ENCODE measurements at places on chromosomes 7 and 10.

GRCh38 chr7:91083855-91084644 lies 180.2 kb upstream of the FZD1 start:
- DNase-seq, result no peak

GRCh38 chr7:152103691-152104090 lies 78.2 kb downstream of the GALNT11 start:
- no peak for DNase-seq

DNA sequence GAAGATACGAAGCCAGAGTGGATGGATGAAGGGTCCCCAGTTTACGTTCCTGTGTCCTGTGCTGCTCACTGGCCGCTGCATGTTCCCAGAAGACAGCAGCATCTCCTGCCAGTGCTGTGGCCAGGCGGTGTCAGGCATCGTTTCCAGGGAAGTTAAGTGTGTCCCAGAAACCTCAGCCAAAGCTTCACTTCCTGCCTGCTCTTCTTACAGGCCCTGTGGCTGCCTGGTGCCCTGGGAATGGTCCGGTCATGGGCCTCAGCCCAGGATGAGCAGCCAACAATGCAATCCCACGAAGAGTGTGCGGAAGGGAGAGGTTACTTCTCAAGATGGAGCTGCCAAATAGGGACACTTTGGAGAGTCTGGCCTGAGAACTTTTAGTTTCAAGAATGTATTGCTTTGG lies 99.7 kb upstream of the TARP start:
- DNase-seq, result no peak

DNA sequence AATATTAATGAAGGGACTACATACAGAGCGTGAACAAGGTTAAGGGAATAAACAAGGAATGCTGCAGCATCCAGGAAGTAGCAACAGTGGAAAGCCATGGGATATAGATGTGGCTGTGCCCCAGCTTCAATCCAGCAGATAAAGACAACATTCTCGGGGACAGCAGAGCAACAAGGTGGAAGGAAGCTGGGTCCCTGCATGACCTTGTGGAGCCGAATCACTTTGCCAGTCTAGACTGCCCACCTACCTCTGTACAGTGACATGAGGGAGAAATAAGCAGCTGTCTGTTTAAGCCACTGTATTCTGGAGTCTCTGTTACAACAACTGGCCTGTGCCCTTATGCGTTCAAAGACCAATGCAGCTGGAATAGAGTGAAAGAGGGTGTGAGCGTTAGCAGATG lies 30.1 kb upstream of the SAMD8 start:
- DNase-seq, result no peak

- no peak for DNase-seq
Observed at GRCh38 chr7:46202379-46202778, 281.3 kb upstream of the IGFBP3 start.

GRCh38 chr10:48476279-48476982 lies 128.4 kb downstream of the ARHGAP22 start:
- no peak for DNase-seq

GRCh38 chr7:138579671-138580070 lies 119.6 kb downstream of the TRIM24 start:
- no peak for DNase-seq

DNA sequence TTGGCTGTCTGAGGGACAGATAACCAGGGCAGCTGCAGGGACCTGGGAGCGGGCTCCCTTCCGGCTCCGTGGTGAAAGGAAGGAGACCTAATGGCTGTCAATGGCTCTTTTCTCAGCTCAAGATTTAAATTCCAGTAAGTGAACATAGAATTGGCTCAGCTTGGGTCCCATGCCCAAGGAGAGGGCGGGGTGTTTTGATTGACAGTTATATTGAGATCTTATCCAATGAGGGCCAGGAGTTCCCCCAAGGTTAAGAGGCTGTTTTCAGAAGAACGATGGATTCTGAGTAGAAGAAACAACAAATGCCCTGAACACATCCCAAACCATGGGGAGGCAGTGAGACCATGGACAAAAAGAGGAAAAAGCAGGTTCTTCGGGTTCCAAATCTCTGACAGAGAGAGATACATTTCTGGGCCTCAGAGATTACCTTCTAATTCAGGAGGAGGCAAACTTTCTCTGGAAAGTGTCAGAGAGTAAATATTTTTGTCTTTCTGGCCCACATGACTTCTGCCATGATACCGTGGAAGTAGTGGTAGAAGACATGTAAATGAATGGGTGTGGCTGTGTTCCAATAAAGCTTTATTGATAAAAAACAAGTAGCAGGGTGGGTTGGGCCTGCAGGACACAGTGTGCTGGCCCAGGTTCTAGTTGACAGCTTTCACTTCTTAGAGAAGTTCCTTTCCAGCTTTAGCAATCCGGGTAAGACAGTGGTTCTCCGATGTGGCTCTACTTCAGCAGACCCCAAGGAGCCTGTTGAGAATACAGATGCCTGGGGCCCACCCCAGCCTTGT lies 219.6 kb downstream of the RPS24 start:
- no peak for DNase-seq

- DNase-seq, result no peak
Observed at GRCh38 chr10:102753718-102754117, 10.0 kb downstream of the WBP1L start.

DNA sequence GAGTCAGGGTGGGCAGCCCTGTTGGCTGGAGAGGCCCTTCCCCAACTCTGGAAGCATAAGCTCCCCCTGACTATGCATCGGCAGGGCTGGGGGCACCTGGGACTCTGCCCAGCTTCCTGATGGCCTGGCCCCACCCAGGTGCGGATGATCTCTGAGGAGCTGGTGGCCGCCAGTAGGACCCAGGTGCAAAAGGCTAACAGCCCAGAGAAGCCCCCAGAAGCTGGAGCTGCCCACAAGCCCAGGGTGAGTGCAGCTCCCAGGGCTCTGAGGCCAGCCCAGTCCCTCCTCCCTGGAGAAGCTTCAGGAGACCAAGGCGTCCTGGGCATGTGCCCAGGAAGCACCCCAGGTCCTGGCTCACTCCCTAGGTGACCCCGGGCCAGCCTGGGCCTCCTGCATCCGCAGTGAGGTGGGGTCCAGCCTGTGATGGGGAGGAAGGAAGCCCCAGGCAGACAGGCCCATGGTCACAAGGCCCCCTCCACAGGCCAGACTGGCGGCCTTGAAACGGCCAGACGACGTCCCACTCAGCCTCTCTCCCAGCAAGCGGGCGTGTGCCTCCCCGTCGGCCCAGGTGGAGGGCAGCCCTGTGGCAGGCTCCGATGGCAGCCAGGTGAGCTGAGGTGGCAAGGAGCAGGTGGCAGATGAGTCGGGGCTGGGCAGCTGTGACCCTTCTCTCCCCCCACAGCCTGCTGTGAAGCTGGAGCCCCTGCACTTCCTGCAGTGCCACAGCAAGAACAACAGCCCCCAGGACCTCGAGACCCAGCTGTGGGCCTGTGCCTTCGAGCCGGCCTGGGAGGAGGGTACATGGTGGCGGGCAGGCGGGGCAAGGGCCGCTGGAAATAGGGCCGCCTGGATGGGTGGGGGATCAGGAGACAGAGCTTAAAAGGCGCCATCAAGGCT lies 3.0 kb downstream of the LRWD1 start:
- no peak for DNase-seq

DNA sequence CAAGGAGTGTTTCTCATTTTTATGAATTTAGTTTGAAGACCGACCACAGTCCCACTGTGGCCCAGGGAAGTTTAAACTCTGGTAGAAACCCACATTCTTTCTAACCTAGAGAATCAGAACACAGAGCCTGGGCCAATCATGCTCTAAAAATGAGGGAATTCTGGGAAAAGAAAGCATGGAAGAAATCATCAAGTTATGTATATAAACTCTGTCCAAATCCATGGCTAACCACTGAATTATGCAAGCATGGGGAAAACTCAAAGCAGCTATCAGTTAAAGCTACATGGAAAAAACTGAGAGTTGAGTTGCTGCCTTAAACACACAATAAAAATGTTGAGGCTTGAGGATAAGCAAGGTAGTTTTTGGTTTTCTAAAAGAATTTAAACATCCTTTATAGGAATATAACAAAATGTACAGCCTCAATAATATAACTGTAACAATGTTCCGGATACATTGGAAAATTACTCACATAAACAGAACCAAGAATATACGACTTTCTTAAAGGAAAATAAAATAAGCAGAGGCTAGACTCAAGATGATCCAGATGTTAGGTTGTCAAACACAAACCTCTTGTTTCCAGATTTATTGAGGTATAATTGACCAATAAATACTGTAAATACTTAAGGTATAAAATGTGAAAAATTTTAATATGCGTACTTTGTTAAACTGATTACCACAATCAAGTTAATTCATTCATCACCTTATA lies 311.2 kb upstream of the GNAI1 start:
- no peak for DNase-seq

- DNase-seq, result no peak
Observed at GRCh38 chr7:24457219-24457558, 116.1 kb upstream of the PALS2 start.

Data from activated T-cell treated with anti-CD3 and anti-CD28 coated beads for 1 hour (primary cell).